ENCODE measurements at places on chromosomes 3 and 15.

- DNase-seq: no peak
Measured at GRCh38 chr3:14378415-14378814, 24.0 kb upstream of the SLC6A6 start.

- no peak for DNase-seq
Measured at GRCh38 chr15:78044407-78045155, 32.9 kb downstream of the TBC1D2B start.

- DNase-seq: peak; percentile 41
Measured at GRCh38 chr15:78072080-78072892, 5.2 kb downstream of the TBC1D2B start.

GRCh38 chr3:31890742-31891469 is 90.2 kb downstream of the OSBPL10 start:
- DNase-seq: no peak

Measured in stimulated activated CD8-positive, alpha-beta memory T cell treated with anti-CD3 and anti-CD28 coated beads, Interleukin-15, amount 100 ng/mL, for 4 hours (primary cell).